T-helper 1 cell (primary cell): ENCODE measurements at places on chromosomes 3 and 15.

DNA sequence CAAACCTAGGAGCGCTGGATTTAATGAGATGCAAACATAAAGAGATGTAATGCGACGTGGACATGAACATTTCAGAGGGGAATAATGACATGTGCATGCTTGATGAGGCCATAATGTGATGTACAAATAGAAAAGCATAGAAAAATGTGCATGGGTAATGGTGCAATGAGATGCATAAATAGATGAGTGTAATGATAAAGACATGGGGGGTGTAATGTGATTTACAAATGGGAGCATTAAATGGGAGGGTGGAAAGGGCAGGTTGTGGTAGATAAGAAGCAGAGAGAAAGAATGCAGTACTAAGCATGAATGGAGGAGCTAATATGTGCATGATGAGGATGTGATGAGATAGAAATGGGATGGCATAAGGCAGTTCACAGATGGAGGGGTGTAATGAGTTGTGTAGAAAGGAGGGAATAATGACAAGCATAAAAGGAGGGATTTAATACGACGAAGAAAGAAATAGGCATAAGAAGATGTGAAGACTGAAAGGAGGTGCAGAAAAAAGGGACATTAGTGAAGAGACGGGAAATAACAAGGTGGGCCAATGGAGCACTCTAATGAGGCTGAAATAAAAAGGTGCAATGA, 137.5 kb upstream of the CCNL1 start:
- DNase-seq = no peak

DNA sequence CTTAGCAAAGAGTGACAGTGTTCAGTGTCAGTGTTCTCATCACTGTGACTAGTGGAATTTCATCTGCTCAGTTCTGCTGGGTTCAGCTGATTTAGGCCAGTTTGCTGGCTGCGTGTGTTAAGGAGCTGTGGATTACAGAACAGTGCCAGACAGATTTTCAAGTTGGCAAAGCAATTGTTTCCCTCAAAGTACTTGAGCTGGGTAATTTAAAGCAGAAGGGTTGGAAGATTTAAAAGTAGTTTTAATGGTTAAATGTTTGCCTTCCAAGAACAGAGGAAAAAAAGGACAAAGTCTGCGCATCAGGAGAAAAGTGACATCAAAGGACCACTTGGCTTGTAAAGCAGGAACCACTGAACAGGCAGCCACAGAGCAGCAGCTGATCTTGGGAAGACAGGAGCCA, 8.7 kb downstream of the ESYT3 start:
- no peak for DNase-seq

- no peak for DNase-seq
Measured at GRCh38 chr3:123412811-123413604, 35.9 kb downstream of the ADCY5 start.

DNA sequence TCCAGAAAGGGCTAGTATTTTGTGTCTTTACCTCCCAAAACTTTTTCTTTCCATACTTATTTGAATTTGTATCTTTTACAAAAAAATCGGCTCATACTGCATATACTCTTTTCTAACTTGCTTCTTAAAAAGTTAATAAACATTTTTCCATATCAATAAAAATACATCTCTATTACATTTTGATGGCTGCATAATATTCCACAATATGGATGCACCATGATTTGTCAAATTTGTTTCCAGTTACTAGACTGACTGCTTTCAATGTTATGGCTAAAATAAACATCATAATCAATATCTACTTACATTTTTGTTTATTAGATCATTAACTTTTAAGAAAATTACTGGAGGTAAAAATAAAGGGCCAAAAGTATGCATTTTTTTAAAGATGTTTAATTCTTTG, 121.7 kb downstream of the MEIS2 start:
- DNase-seq = no peak

DNA sequence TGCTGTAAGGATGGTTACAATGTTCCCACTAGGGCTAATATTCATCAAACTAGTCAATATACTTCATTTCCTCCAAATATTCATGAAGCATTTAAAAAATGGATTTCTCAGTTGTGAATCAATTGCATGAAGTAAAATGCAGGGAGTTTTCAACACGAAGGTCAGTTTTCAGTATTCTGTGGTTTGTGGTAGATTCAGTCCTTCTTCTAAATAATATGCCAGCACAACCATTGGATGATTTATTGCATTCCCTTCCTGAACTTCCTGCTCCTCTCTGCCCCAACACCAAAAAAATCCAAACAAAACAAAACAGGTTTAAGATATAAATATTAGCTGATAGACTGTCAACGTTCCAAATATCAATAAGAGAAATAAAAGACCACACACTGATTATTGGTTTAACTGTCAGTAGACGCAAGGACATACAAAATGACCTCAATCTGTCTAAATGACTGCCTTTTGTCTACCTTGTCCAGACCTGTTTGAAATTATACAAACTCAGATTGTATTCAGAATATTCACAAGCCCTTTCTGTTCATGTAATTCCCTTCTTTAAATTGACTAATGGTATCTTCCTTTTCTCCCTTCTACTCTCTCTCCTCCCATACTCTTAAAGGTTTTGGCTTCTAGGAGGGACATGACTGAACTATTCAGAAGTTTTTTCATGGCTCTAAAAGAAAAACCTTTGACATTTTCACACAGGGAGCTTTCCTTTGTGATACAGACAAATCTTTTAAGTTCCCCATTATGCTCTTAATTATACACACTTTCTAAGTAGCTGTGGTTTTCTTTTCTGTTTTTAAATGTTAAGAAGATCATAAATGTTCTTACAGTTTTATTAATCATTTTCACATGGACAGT, 92.6 kb upstream of the STT3B start:
- no peak for DNase-seq

DNA sequence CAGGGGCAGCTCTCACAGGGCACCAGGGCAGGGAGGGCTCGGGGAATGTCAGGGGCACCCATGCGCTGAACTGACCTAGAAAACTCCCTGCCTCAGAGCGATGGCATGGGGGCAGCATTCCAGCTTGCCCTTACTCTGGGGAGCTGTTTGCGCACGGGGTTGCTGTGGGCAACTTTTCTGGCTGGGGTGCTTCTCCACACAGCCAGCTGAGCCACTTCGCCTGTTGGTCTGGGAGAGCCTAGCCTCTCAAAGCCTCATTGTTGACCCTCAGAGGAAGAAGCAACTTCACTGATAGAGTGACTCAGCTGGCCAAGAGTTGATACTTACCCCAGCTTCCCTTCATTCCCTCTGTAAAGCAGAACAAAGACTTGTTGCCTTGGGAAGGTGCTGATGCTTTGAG, 42.6 kb upstream of the MRPS22 start:
- no peak for DNase-seq

DNA sequence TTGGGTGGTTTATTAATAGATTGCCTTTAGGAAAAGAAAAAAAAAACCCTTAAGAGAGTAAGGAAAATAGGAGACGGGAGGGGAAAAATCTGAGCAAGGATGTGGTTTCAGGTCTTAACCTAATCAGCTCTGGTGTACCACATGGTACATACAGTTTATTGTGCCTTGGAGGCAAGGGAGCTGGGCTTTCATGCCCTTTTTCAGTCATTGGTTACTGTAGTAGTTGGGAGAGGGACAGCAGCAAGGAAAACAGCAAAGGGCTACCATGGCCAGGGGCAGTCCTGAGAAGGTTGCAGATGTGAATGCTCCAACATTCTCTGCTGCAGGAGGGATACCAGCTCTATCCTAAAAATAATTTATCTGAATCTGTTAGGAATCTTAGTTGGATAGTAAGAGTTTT, 5.9 kb downstream of the CMC1 start:
- DNase-seq = no peak

GRCh38 chr3:129651435-129652202, 45.1 kb upstream of the PLXND1 start:
- no peak for DNase-seq

GRCh38 chr3:38563070-38563885, 67.1 kb downstream of the EXOG start:
- DNase-seq = no peak
